SJSA1 (cell line): ENCODE measurements at places on chromosomes 12 and 14. TPM values are rescaled to one million over a fixed set of nuclear protein-coding genes. Genes with fewer than 3 reads are reported as not detected.

DNA sequence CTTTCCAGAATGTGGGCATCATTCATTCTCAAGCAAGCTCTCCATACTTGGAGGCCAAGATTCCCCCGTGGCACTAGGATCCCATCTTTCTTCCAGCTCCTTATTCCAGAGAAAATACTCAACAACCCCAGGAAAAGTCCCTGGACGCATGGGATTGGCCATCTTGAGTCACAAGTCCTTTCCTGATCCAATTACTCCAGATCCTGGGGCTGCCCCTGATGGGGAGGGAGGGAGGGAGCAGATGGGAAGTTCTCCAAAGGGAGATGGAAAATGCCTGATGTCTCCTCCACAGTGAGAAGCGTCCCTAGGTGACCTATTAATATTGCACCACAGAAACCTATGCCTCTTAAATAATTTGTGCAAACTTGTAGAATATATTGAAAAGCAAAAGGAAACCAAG, 12.4 kb upstream of the KCNK13 start:
- DNase-seq: no peak
- H3K4me1 ChIP-seq: peaks cover 6% of the 10 kb centered on the region; the same call in 1 of the 2 replicates
- no peak overlapping the region for H3K4me3 ChIP-seq
- no peaks in the 10 kb centered on the region for H3K27me3 ChIP-seq

DNA sequence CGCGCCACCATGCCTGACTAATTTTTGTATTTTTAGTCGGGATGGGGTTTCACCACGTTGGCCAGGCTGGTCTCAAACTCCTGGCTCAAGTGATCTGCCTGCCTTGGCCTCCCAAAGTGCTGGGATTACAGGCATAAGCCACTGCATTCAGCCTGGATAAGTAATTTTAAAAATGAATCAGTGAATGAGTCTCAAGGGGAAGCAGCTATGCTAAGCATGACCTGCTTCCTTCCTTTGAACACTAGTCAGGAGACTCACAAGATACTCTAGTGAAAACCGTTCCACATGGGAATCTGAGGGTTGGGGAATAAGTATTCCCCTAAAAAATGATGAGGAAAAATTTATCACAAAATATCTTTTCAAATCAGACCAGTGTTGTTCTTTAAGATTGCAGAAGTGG, 10.7 kb upstream of the FAM234B start:
- no peak for DNase-seq
- H3K4me3 ChIP-seq: no peak overlapping the region
- H3K36me3 ChIP-seq: no peaks in the 10 kb centered on the region
- no peak overlapping the region for H3K27ac ChIP-seq
- peaks cover 11% of the 10 kb centered on the region for H3K4me1 ChIP-seq

DNA sequence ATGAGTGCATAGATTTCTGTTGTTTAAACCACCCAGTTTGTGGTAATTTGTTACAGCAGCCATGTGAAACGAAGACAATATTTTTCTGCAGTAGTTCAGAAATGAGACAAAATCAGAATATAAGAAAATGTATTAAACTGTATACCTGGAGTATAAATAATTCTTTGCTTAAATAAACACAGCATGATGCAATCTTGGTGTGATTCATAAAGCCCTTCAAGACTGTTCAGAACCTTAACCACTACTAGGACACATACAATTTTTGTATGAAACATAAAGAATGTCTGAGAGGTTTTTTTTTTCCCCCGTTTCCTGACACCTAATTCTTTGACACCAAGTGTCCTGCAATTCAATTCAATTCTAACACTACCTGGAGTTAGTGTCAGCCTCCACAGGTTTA, 10.5 kb downstream of the C12orf75 start:
- H3K27me3 ChIP-seq: no peaks in the 10 kb centered on the region
- no peak for DNase-seq
- H3K4me1 ChIP-seq: peaks cover under 1% of the 10 kb centered on the region; the same call in 1 of the 2 replicates
- no peak overlapping the region for H3K4me3 ChIP-seq
- no peak overlapping the region for H3K27ac ChIP-seq
- H3K36me3 ChIP-seq: peaks cover 28% of the 10 kb centered on the region

DNA sequence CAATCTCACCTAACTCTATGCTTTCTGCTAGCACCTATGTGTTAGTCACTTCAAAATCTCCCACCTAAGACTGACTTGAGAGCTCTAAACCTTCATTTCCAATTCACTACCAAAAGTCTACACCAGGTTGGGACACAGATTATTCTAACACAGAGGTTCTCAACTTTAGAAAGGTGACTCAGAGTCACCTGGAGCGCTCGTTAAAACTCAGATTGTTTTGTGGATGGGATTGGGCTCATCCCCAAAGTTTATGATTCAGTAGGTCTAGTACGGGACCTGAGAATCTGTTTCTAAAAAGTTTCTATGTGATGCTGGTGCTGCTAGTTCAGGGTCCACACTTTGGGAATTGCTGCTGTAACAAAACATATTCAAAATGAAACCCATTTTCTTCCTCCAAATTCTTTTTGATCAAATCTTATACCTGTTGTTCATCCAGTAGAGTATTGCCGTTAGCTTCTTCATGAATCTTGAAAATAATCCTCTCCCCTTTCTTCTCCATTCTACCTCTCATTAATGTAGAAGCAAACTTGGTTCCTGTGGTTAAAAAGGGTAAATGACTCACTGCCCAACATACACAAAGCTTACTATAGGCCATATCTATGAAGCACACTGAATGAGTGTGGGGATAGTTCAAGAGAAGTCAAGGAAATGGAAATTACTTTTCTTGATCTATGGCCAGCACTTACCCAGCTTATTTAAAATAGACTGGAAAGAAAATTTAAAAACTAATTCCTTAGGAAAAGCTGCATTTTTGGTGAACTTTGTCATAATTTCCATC, 206.7 kb downstream of the KIF21A start:
- H3K4me3 ChIP-seq: no peak overlapping the region
- H3K27ac ChIP-seq: peak overlapping the region; percentile 91
- DNase-seq: no peak
- H3K4me1 ChIP-seq: peaks cover 53% of the 10 kb centered on the region
- no peaks in the 10 kb centered on the region for H3K27me3 ChIP-seq
- no peaks in the 10 kb centered on the region for H3K36me3 ChIP-seq

DNA sequence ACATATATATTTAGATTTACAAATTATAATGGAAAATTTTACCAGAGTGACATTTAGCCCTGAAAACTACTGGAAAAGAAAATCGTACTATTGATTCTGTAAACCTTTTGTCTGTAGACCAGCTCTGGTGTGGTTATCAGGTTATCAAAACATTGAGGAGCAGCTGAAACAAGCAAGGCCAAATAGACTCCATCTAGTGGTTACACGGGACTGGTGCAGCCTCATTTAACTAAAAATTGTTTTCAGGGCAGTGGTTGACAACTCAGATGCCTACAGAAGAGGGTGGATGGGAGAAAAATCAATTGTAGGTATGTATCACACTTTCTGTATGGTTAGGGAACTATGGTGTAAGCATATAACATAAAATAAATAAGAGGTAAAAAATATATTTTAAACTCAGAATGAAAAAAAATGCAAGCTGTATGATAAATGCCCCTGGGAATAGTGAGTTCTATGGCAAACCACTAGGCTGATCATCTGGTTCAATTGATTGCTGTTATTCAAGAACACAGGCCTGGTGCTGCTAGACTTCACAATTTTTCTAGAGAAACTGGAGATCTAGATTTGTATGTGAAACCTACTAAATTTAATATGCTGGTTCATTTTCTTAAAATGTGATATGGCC, 51.2 kb downstream of the ACSS3 start:
- no peaks in the 10 kb centered on the region for H3K36me3 ChIP-seq
- no peak overlapping the region for H3K4me3 ChIP-seq
- no peak overlapping the region for H3K27ac ChIP-seq

DNA sequence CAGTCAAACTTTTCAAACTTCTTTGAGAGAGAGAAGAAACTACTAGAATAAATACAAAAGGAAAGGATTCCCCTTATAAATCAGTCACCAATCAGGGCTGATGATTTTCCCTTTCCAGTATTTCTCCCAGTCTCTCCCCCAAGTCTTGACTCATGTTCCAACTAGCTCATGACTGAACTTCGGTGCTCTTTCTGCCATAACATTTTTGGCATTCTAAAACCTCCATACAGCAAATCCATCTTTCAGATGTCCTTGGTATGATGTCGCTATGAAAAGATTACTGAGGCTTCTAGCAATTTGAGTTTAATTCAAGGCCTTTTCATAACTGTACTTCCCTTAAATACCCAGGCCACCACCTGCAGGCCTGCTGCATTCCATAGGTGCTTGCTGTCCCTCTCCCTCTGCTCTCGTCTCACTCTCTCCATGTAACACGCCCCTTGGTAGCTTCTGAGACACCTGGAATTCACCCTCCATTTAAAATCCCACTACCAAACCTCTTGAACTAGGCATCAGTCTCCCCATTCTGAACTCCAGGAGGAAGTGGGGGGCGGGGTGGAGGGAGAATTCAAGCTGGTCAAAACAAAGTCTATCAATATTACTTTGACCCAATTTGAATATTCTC, 2.4 kb downstream of the PRKD1 start:
- no peak overlapping the region for H3K27ac ChIP-seq
- peaks cover 26% of the 10 kb centered on the region for H3K4me1 ChIP-seq
- H3K27me3 ChIP-seq: no peaks in the 10 kb centered on the region
- no peaks in the 10 kb centered on the region for H3K36me3 ChIP-seq

DNA sequence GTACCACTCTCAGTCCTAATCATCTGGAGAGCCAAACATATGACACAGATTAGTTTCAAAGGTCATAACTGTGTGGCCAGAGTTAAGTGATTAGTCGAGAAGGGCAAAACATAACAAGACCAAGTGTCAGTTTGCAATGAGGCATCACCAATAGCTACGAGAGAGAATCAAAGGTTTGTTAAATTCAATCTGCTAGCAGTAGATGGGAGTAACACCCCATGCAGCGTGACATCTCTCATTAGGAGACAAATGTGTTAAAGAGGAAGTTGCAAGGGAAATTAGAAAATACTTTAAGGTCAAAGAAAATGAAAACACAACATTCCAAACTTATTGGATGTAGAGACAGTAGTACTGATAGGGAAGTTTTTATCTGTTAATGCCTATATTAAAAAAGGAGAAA, 135.7 kb upstream of the SYT10 start:
- H3K36me3 ChIP-seq: no peaks in the 10 kb centered on the region
- no peak overlapping the region for H3K27ac ChIP-seq

DNA sequence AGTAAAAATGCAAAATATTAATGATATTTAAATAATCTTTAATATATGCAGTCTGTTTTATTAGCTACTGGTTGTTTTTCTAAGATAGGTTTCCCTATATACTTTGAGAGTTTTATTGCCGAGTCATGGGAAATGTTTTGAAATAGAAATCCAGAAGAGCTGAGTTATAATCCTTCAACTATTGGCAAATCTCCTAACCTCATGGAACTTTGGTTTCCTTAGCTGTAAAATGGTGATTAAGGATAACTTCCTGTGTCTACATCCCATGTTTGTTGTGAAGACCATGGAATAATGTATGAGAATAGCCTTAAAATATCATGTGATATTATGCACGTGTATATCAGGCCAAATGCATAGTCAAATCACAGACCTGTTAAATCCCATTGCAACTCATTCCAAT, 51.0 kb downstream of the UNC79 start:
- 0 out of 2 replicates have a peak, but pooled peaks cover 7% of the 10 kb centered on the region for H3K27me3 ChIP-seq
- no peak overlapping the region for H3K27ac ChIP-seq
- no peaks in the 10 kb centered on the region for H3K36me3 ChIP-seq
- H3K4me1 ChIP-seq: no peaks in the 10 kb centered on the region
- no peak for DNase-seq
- H3K4me3 ChIP-seq: no peak overlapping the region

POP5 gene
- total RNA-seq: 44.8 and 49.7 TPM in 2 replicates

DNA sequence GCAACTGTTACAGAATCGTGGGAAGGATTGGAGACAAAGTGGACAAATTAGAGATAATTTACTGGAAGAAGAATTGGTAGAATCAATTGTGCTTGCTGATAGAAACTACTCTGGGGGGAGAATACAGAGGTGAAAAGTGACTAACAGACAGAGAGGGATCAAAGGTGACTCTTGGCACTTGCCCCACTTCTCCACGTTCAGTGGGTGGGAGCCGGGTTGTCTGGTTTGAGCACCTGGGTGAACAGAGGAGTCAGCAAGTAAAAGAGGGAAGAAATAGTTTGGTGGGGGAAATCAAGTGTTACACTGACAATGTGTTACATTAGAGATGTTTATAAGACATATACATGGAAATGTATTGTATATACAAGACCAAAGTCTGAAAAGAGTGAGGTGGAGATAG, 69.1 kb downstream of the PPP2R5E start:
- H3K36me3 ChIP-seq: no peaks in the 10 kb centered on the region
- H3K27me3 ChIP-seq: no peaks in the 10 kb centered on the region
- H3K4me1 ChIP-seq: peaks cover 12% of the 10 kb centered on the region
- no peak for DNase-seq
- H3K27ac ChIP-seq: no peak overlapping the region

SLC10A1 gene
- total RNA-seq: not detected in 2 replicates

- no peak overlapping the region for H3K4me3 ChIP-seq
- peaks cover 12% of the 10 kb centered on the region for H3K36me3 ChIP-seq
- no peak for DNase-seq
- H3K27ac ChIP-seq: no peak overlapping the region
- no peaks in the 10 kb centered on the region for H3K27me3 ChIP-seq
Observed at GRCh38 chr12:131897276-131897675, 2.9 kb downstream of the ULK1 start.

RPGRIP1 gene
- total RNA-seq: not detected in 2 replicates

DNA sequence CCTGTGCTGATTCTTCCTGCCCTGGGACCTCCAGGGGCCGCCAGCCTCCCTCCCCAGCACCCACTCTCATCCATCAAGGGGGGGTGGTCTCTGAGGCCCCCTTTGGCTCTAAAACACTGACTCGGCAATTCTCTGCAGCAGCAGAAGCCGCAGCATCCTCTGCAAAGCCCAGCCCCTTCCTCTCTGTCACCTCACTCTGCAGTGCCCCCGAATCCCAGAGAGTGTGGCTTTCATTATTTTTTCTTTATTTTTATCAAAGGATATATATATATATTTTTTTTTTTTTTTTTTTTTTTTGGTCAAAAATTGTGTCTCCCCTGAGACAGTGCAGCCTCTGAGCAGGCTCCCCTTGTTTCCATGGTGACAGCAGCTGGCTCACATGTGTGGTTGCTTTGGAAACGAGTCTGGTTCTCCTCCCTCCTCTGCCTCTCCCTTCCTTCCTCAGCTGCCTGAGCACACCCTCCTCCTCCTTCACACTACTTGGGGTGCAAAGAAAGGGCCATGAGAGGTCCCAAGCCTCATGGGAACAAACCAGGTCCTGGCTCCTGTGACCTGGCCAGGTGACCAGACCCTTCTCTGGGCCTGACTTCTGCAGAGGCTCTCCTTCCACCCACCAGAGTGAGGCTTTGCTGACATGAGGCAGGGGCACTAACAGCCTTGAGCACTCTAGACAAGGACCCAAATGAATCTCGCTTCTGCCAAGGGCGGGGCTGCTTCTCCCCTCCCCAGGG, 100.5 kb downstream of the LRRC74A start:
- DNase-seq: no peak
- peaks cover 41% of the 10 kb centered on the region for H3K4me1 ChIP-seq
- no peaks in the 10 kb centered on the region for H3K27me3 ChIP-seq
- no peaks in the 10 kb centered on the region for H3K36me3 ChIP-seq
- peak overlapping the region; percentile 76 for H3K27ac ChIP-seq
- H3K4me3 ChIP-seq: no peak overlapping the region

SDR9C7 gene
- total RNA-seq: not detected in 2 replicates
